ENCODE measurements at places on chromosomes 1 and 21.

DNA sequence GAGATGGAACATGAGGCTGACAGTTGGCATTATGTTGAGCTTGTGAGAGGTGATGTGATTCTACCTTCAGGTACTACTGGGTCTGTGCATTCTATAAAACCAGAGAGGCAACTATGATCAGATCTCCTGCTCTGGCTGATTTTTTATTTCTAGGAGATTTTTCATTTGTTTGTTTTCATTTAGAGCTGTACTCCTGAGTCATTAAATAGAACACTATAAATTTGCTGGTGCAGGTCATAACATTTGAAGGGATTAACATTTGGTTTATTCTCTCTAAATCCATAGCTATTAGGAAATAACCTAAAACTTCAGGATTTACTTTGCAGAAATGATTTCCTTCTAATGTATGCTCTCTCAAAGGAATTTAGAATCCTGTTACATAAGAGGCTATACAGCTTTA, 42.9 kb downstream of the MAGI3 start:
- DNase-seq, result no peak

DNA sequence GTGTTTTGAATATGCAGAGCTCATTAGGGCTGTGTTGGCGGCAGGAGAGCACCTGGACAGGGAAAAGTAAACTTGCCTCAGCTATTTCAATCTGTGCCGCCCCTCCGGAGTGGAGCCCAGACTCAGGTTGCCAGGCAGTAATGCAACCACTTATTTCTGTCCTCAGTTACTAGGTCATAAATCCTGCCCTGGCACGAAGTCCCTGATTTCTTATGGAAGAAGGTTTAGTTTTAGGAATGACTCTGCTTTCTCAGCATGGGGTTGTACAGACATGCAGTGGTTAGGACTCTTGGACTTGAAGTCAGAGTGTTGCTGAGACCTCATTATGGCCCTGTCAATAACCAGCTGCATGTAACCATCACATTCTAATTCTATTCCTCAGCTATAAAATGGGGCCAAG, 98.3 kb upstream of the FGGY start:
- no peak for DNase-seq

DNA sequence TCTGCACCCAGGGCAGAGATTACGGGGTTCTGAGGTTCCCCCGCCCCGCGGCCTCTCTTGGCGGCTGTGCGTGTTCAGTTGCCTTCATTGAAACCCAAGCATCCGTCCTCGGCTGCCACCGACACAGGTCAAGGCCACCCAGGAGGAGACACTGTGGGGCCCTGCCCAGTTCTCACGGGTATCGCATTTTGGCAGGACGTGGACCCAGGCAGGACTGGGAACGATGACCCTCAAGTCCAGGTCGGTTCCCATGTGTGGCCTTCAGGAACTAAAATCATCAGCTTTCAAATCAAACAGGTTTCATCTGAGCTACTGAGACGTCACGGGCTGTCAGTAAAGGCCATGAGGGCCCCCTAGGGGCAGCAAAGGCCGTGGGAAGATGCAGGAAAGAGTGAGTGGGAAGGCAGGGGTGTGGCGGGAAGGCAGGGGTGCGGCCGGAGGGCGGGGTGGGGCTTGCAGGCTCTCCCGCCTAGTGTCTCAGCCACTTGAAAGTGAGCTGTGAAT, 7.0 kb upstream of the C1orf174 start:
- DNase-seq, result no peak

- no peak for DNase-seq
These were observed 89.5 kb downstream of the FNBP1L start for GRCh38 chr1:93537396-93537795.

- DNase-seq, result no peak
These were observed 16.7 kb upstream of the LYST start for GRCh38 chr1:235883261-235883927.

DNA sequence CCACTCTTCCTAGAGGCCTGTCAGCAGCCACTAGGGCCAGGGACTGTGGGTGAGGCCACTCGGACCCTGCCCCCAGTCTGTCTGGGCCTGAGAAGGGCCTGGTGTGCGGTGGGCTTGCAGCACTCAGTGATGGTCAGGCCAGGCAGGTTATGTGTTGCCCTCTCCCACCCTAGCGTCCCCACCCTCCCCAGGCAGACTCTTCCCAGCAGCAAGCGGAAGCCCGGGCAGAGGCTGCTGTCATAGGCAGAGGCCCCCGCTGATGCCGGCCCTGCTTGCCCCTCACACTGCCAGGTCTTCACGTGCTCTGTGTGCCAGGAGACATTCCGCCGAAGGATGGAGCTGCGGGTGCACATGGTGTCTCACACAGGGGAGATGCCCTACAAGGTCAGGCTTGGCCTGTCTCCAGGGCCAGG, 6.6 kb downstream of the ZBTB48 start:
- no peak for DNase-seq

- no peak for DNase-seq
These were observed 7.1 kb downstream of the NECAP2 start for GRCh38 chr1:16447641-16448040.

DNA sequence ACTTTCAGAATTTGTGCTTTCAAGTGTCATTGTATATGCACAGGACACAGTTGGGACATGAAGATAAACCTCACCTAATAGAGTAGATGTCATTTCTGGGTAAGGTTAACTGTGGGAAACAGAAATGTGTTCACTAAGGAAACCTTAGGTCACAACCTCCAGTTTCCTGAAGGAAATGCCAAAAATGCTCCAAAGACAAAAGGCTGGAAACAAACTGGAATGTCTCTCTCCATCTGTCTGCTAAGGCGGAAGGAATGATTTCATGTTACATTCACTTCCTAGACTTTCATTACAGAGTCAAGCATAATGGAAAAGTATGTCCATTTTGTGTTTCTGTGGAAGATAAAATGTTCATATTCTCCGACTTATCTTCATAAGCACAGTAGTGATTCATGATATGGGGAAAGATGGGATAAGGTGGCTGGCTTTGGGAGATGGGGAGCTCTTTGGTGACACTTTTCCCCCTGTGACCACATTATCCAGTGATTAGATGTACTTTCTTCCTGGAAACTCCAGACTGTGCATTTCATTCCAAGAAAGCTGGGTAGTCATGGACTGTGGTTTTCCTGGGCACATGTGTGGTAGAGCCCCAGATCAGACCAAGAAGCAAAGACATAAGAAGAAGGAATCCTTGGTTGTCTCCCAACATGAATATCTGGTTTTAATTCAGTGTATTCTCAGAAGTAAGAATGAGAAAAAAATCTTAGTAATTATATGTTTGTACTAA, 5.7 kb downstream of the S1PR1 start:
- no peak for DNase-seq

DNA sequence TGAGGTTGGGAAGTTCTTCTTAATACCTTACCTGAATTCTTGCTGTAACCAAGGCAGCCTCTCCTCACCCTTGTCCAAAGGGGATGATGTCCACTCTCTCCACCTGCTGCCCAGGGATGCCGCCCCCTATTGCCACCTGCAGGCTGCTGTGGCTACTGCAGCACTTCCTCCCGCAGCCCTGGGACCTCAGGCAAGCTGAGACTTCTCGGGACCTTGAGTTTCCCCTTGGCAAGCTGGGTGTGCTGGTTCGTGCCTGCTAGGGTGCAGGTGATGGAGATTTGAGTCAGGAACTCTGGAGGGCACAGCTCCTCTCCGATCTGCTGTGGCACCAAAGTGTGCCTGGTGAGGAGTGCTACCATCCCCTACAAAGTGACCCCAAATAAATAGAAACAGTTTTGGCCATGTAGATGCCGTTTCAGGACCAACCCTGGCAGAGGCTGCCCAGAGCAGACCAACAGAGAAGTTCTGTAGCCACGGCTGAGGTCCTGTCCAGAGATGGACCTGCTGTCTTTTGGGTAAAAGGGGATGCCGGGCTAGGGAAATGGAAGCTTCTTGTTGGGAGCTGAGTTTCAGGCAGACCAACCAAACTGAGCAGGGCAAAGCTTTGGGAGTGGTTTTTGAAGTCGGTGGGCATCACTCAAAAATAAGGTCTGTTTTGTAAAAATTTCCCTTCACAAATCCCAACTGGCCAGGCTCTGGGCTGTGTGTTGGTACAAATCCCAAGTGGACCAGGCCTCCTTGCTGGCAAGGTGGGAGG, 31.7 kb downstream of the RUNX3 start:
- peak; percentile 54 for DNase-seq
